ENCODE measurements at places on chromosomes 12 and 14. TPM values are rescaled to one million over a fixed set of nuclear protein-coding genes. Genes with fewer than 3 reads are reported as not detected.

RIMBP2 gene
- total RNA-seq = 51.7 TPM

RNF212B gene
- not detected for total RNA-seq

DNA sequence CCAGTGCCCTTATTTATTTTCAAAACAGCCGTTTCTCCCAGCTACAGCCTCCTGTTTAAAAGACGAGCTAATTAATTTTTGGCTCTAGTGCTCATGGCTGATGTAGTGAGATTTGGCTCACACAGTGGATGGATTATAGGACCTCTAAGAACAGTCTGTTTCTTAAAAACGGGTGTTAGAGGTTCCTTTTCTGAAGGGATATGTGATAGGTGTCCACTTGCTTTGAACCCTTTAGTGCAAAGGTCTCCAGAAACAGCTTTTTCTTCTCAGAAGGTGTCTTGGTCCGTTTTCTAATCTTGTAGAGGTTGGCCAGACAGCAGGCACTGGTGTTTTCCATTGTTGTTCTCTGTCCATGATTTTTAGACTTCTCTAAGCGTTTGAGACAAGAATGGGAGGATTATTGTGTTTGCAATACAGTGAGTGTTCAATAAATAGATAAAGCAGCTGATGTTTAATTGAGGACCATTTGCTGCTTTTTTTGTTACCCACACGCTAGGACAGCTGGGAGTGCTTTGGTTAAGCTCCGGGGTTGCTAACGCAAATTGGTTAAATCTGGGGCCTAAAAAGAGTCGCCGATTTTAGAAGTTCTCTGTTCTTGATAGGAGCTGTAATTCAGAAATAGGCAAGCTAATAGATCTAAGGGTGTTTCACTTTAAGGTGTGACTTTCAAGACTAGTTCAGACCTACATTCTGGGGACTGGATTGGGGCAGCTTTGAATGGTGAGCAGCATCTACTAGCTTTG is 1.0 kb downstream of the BORCS5 start:
- peak overlapping the region; percentile 95 for H3K27ac ChIP-seq
- no peaks in the 10 kb centered on the region for H3K27me3 ChIP-seq
- DNase-seq = peak; percentile 18
- H3K4me3 ChIP-seq = peak overlapping the region; percentile 91

GRCh38 chr12:104672501-104673265 is 215.9 kb downstream of the CHST11 start:
- H3K4me1 ChIP-seq = peaks cover 40% of the 10 kb centered on the region
- H3K4me3 ChIP-seq = peak overlapping the region; percentile 20

Data from kidney (tissue), 22 donors.